ENCODE measurements at places on chromosomes 1 and 21.

GRCh38 chr1:189357317-189357716 is 1120.3 kb downstream of the BRINP3 start:
- H3K36me3 ChIP-seq = no peaks in the 10 kb centered on the region
- H3K27ac ChIP-seq = no peak overlapping the region
- H3K27me3 ChIP-seq = no peaks in the 10 kb centered on the region
- DNase-seq = no peak
- H3K4me3 ChIP-seq = no peak overlapping the region

- no peaks in the 10 kb centered on the region for H3K36me3 ChIP-seq
- H3K4me3 ChIP-seq = no peak overlapping the region
- peaks cover 35% of the 10 kb centered on the region for H3K4me1 ChIP-seq
- no peaks in the 10 kb centered on the region for H3K27me3 ChIP-seq
Observed at GRCh38 chr21:25963181-25963580, 207.4 kb downstream of the APP start.

GRCh38 chr1:77382366-77382765 is 100.5 kb downstream of the AK5 start:
- H3K4me3 ChIP-seq = no peak overlapping the region
- H3K27me3 ChIP-seq = no peaks in the 10 kb centered on the region
- no peaks in the 10 kb centered on the region for H3K4me1 ChIP-seq
- no peak for DNase-seq

GRCh38 chr21:41048623-41049022 is 119.3 kb upstream of the BACE2 start:
- H3K36me3 ChIP-seq = no peaks in the 10 kb centered on the region
- no peaks in the 10 kb centered on the region for H3K27me3 ChIP-seq
- no peak for DNase-seq
- H3K4me1 ChIP-seq = no peaks in the 10 kb centered on the region
